ENCODE measurements at places on chromosomes 1 and 21.

GRCh38 chr1:229047161-229047839, 223.6 kb upstream of the RAB4A start:
- no peak for DNase-seq

DNA sequence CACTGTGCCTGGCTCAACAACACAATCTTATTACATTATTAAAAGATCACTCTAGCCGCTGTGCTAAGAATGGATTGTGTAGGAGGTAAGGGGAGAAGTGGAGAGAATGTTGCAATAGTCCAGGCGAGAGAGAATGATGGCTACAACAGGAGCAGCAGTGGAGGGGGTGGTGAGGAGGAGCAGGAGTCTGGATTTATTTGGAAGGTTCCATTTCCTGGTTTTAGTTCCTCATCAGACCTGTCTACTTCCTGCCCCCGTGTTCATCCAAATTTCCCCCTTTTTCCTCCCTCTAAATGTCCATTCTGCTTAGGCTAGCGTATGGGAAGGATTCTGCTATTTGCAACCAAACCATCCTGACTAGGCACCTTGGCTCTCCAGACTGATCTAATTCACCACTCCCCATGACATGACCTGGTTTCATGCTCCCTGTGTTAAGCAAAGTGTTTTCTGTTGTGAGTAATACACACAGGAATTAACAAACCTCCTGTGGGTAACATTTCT, 35.1 kb upstream of the EYA3 start:
- DNase-seq = peak; percentile 70

DNA sequence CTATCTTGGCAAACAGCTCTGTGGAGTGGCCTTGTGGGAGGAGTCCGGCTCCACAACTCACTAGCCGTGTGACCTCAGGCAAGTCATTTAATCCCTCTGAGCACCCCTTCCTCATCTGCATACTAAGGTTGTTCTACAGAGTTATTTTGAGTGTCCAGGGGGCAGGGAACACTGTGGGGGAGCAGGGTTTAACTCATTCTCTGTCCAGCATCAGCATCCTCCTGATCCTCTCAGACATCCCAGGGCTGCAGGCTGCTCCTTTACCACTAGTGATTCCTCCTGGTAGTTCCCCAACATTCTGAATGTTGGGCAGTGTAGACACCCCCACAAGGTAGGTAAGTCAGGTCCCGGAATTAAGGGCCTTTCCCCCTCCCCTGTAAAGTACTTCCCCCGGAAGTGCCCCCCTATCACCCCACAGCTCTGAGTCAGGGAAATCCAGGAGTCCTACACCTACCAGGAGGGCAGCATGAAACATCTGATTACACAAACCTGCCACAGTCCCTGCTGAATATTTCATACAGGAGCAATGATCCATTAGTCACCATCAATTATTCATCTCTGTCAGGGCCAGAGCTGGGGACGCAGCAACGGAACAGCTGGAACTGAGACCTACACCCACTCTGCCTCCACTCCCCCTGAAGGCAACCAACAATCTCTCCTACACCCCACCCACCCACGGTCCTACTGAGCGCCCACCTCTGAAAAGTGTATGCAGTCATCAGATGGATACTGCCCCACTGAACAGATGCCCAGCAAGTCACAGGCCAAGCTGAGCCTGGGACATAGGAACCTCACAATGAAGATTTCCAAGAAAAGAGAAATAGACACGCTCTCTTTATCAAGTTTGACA, 20.5 kb downstream of the SYT2 start:
- DNase-seq = no peak

DNA sequence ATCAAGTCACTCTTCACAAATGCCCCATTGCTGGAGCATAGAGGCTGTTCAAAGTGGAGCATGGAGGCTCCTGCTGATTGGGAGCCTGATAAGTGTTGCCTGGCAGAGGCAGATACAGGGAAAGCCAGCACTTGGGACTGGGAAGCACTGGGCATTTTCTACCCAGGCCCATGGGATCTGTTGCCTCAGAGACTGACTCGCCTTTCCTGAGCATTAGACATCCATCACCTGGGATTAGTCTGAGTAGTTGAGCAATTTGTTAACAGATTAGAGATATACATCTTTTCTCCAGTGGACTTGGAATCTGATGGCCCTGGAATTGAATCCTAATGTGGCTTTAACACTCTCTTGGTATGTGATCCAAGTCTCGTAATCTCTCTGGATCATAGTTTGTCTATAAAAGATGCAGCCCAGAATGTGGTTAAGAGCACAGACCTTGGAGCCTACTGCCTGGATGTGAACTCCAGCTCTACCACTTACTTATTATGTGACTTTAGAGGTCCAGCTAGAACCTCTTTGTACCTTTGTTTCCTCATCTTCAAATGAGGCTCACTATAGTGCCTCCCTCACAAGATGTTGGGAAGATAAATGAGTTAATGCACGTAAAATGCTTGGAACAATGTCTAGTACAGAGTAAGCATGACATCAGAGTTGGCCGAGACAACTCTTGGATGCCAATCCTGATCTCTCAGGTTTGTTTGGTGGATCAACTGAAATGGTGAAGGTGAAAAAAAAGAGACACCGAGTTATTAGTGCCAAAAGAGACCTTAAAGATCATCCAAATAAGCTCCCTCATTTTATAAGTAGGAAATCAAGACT, 38.3 kb upstream of the NRDC start:
- no peak for DNase-seq

DNA sequence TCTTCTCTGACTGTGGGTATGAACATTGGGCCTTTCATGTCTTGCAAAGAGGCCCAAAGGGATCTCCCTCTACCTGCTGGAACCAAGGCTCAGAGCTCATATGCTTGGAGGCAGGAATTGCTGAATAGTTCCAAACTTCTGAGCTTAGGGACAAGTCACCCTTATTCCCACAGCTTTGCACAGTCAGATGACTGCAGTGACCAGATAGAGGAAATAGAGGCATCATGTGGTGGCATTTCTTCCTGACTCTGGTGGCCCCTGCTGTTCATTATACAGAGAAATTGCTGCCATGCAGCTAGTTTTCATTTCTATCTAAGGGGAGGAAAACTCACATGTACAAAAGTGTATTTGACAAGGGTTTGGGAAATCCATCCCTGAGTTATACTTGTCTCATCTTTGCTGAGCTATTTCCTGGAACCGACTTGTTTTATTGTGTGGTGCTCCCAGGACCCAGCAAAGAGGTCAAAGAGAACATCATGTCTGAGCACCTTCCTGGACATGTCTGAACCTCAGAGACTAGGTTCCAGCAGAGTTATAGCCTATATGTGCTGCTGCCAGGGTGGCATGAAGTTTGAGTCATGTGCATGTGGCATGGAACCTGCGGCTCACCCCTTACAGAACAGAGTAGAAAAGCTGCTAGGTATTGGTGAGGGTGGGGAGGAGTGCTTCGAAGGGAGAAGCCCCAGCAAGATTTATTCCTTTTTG, 131.2 kb downstream of the PIK3R3 start:
- no peak for DNase-seq

DNA sequence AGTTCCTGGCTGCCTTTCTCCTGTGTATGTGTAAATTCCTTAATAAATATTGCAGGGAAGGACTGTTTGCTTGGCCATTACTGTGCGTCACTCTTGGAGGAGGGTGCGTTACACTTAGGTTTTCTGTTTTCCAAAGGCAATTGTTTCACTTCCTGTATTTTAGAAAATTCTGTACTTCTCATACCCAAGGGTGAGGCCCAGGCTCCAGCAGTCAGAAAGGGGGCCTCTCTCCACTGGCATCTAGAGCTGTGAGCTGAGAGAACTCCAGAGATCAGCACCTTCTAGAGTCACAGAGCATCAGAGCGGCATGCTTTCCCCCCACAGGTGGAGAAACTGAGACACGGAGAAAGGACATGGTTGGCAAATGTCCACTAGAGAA, 27.0 kb upstream of the ZFP69B start:
- no peak for DNase-seq

GRCh38 chr1:240395336-240395735, 216.6 kb downstream of the GREM2 start:
- no peak for DNase-seq

- DNase-seq = no peak
Measured at GRCh38 chr1:11245904-11246719, 16.2 kb downstream of the MTOR start.

DNA sequence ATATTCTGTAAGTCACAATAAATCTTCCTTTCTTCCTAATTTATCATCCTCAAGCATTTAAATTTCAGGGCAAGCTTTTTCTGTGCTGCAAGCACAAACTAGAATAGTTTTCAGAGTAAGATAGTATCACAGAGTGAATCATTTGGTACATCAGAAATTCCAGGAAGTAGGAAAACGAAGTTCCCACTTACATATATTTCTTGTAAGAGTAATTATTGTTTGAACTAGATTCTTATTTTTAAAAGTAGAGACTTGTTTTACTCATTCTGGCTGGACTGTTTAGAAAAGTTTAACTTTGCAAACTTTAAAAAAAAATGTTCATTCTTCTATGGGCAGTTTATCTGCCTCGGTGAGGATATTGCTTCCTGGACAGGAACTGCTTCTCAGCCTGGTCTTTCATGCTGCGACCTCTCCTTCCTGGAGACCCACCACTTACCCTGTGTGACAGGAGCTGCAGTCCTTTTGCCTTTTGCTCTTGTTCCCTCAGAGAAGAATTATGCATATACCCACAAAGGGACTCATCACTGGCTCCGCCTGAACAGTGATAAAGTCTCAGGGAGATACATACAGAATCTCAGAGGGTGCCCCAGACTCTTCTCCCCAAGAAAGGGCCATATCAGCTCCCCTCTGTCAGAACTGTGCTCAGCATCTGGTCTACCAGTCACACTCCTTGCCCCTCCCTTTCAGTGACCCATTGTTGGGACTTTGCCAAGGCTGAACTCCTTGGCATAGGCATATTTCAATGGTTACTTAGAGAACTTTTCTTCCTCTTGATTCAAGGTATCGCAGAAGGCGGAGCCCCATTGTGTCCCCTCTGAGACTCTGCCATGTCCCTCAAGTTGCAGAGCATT, 102.7 kb upstream of the CD55 start:
- no peak for DNase-seq

GRCh38 chr1:187067160-187067559, 238.4 kb downstream of the PLA2G4A start:
- no peak for DNase-seq

- DNase-seq = no peak
Measured at GRCh38 chr1:1758059-1758621, 20.1 kb downstream of the NADK start.

- DNase-seq = no peak
Measured at GRCh38 chr1:62335656-62336055, 16.4 kb upstream of the KANK4 start.

DNA sequence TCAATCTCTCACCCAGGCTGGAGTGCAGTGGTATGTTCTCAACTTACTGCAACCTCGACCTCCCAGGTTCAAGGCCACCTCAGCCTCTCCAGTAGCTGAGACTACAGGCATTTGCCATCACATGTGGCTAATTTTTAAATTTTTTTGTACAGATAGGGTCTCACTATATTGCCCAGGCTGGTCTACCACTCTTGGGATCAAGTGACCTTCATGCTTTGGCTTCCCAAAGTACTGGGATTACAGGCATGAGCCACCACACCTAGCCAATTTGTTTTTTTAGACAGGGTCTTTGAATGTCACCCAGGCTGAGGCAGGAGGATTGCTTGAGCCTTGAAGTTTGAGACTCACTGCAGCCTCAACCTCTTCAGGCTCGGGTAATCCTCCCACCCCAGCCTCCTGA, 10.2 kb upstream of the USP48 start:
- DNase-seq = no peak

DNA sequence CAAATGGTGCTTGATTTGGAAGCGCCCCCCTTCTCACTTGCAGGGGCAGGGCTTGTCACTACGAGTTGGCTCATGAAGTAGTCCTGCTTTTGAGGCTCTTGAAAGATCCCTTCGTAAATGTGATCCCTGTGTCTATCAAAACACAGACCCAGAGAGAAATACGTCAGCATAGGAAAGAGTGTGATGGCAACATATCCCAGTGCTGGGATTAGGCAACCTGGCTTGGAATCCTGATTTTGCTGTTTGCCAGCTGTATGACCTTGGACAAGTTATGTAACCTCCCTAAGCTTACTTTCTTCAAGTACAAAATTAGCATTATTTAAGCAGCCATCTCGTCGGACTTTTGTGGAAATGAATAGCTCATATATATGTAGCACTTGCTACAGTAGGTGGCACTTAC, 228.4 kb downstream of the ATG4C start:
- no peak for DNase-seq

GRCh38 chr21:43611598-43612369, 47.5 kb downstream of the HSF2BP start:
- no peak for DNase-seq

GRCh38 chr1:102879439-102879993, 228.8 kb downstream of the COL11A1 start:
- DNase-seq = peak; percentile 27

- no peak for DNase-seq
Measured at GRCh38 chr1:33715195-33715811, 148.6 kb upstream of the HMGB4 start.

- DNase-seq = no peak
Measured at GRCh38 chr1:212302745-212303383, 17.7 kb downstream of the PPP2R5A start.

- DNase-seq = no peak
Measured at GRCh38 chr1:88867743-88868521, 23.4 kb downstream of the GTF2B start.

- no peak for DNase-seq
Measured at GRCh38 chr1:156412653-156413321, 43.8 kb downstream of the RHBG start.

GRCh38 chr1:3049905-3050304, 19.1 kb upstream of the PRDM16 start:
- DNase-seq = no peak

DNA sequence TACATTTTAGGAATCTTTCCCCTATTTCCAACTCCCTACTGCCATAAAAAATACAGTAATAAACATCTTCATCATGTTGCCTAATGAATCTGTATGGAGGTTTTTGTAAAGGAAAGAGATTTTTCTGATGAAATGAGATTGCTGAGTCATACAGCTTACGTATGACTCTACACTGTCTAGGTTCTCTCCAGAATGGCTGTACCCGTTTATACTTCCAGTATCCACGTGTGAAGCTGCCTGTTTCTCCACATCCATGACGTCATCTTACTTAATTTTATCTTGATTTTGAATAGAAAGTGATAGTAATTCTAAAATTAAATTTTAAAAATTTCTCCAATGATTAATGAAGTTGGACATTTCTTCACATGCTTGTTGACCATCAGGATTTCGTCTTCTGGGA, 103.7 kb downstream of the COQ8A start:
- DNase-seq = peak; percentile 13

DNA sequence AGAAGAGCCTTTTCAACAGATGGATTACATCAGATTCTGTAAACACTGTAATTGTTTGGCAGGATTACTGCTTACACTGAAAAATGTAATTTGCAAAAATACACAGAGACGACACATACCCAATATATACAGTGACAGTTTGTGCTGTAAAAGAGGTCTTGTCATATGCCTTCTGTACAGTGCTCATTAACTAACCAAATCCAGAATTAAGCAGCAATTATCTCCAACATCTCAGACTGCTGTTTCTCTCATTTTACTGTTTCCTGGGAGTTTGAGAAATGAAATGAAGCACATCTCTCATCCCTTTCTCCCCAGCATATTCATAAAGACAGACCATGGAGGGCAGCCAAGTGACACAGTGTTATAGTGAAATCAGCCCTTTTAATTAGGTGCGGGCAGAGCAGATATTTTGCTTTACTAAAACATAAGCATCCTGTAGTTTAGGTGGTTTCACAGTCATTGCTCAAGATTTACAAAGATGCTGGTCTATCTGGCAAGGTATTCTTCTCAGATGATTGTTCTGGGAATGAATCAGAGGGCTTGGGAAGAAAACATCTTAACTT, 618.4 kb upstream of the USP24 start:
- DNase-seq = no peak

- DNase-seq = peak; percentile 38
Measured at GRCh38 chr1:208433086-208433485, 188.9 kb upstream of the PLXNA2 start.
